ENCODE measurements at places on chromosomes 4 and X.

- peak; percentile 26 for DNase-seq
Measured at GRCh38 chr4:155758481-155759371, at the start of gene GUCY1B1. TSS of gene GUCY1B1 (plus strand) at chr4:155759021. CDS start at chr4:155759141, 120 bp downstream.

GRCh38 chr4:104492183-104492771 is 2.4 kb downstream of the CXXC4 start:
- no peak for DNase-seq

DNA sequence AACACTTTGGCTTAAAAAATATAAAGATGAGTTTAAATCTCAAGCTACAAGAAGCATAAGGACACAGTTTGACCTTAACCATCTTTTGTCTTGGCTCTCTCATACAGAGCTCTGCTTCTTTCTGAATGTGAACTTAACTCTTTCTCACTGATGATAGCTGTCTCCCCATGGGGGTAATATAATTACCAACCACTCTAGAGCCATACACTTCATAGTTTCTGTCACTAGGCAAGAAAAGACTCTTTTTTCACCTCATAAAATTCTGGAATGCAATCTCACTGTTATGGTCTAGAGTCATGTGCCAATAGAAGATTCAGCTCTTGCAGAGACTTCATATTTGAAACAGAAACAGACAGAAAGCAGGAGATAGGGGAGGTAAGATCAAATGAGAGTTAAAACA is 481.7 kb upstream of the AGA start:
- DNase-seq = no peak

DNA sequence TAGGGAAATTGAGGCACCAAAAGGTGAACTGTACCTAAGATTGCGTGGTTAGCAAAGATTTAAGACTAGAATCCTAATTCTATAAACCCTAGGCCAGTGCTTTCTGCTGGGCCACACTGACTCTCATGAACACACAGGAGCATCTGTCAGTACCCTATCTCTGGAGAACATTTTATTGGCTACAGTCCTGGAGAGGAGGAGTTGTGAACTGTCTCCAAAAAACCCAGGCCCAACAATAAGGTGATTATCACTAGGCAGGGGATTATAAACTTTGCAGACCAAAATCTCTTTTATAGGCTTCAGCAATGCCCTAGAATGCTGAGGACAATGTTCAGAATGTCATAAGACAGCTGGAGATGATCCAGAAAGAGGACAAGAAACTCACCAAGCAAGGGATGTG is 24.1 kb downstream of the OPHN1 start:
- DNase-seq = no peak

DNA sequence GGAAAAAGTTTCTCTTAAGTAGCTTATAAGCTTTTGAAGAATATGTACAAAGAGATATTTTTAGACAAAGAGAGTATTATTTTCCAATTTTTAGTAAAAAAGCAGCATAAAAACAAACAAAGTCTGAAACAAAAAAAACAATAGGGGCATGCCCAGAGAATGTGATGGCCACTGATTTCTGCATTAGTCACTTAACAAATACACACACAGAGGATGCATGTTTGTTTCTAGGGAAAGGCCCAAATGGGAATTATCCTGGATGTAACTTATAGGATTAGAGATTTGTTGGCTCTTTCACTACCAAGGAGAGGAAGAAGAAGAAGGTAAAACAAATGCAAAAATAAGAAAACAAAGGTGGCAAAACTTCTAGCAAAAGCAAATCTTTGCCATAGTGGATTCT is 95.9 kb upstream of the SCOC start:
- no peak for DNase-seq

GRCh38 chr4:81506731-81507130 is 35.0 kb upstream of the RASGEF1B start:
- DNase-seq = no peak

GRCh38 chr4:43932448-43932847 is 516.2 kb downstream of the KCTD8 start:
- DNase-seq = no peak

GRCh38 chr4:184882276-184882675 is 56.5 kb upstream of the ACSL1 start:
- DNase-seq = no peak

DNA sequence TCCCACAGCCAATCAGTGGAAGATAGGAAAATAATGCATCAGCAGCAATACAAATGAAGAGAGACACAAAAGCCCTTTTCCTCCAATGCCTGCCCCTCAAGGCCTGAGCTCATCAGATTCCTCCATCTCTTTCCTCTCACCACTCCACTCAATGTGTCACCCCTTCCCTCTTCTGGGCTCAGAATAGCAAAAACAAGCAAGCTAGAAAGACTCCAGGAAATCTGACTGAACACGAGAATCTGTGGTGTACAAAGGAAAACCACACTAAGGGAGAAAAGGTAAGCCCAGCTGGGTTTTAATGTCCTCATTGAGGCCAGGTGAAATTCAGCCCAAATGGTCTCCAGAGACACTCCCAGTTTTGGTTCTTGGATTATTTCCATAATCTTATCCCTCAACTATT is 46.3 kb downstream of the ARHGEF9 start:
- no peak for DNase-seq

- no peak for DNase-seq
Measured at GRCh38 chr4:151091047-151091446, 8.4 kb upstream of the RPS3A start.

- DNase-seq = no peak
Measured at GRCh38 chrX:39692796-39693195, 405.0 kb downstream of the BCOR start.

GRCh38 chrX:2490634-2491033 is 10.1 kb downstream of the DHRSX start:
- no peak for DNase-seq

- no peak for DNase-seq
Measured at GRCh38 chrX:134684956-134685355, 26.7 kb upstream of the PLAC1 start.

DNA sequence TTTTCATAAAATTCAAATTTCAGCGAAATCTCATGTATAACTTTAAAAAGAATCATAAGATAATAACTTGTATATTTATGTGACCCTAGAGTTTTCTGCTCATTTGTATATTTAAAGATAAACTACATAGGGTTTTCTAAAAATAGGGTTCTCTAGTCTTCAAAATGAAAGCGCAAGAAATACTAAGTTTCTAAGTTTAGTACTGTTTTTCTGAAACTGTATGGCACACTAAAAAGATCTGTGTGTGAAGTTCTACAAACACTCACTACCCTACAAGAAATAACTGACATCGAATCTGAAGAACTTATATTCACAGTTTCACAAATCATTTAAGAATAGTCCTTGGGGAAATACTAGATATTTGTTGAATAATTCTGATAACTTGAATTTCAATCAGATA is 38.7 kb upstream of the NDST4 start:
- no peak for DNase-seq

GRCh38 chr4:153433754-153434105 is 32.4 kb upstream of the TMEM131L start:
- no peak for DNase-seq

- DNase-seq = no peak
Measured at GRCh38 chr4:83413676-83414075, 41.9 kb downstream of the HELQ start.

GRCh38 chrX:16547644-16548043 is 102.3 kb upstream of the S100G start:
- DNase-seq = no peak

GRCh38 chr4:10596586-10597290 is 87.8 kb downstream of the CLNK start:
- no peak for DNase-seq

GRCh38 chr4:6172093-6172926 is 28.0 kb downstream of the JAKMIP1 start:
- DNase-seq = no peak

GRCh38 chr4:82988323-82988832 is 22.2 kb downstream of the LIN54 start:
- DNase-seq = no peak

GRCh38 chrX:17465802-17466201 is 90.8 kb downstream of the NHS start:
- no peak for DNase-seq

- DNase-seq = no peak
Measured at GRCh38 chrX:323721-324628, 5.4 kb upstream of the GTPBP6 start.

GRCh38 chrX:47180346-47180745 is 13.3 kb upstream of the UBA1 start:
- no peak for DNase-seq

DNA sequence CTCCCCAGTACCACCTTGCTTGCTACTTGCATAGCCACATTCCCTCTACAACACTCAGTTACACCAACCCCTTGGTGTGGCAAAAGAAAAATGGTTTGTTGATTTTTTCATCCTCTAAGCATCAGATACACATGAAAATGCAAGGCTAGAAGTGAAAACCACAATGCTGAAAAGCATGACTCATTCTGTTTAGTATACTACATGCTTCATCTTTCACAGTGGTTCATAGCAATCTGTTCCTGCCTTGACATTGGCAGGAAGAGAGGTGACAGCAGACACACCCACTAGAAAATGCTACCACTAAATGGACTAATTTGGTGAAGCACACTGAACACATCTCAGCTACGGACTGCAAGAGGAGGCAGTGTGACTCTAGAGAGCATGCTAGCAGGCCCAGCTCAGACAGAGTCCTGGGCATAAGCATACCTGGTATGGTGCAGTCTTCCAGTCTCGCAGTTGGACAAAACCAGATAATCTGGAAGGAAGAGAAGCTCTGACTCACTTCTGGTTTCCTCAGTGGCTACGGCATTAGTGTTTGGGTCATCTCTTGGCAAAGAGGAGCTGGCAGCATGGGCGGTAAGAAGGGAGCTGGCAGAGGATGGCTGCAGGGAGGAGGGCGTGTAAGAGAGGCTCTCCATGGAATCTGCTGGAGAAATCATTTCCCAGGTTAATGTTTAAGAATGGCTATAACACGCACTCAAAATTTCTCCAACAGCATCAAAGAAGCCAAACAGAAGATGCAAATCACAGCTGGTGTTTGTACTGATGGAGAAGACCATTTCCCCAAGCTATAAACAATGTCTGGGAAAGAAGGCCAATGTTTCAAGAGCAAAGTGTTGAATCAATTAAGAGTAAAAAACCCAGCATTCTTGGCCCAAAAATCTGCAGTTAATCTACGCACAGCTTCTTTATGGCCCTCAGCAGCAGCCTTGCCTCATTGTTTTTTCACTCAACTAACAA is 37.8 kb downstream of the GAB3 start:
- no peak for DNase-seq

GRCh38 chrX:83422836-83423235 is 85.3 kb upstream of the POU3F4 start:
- DNase-seq = no peak

- DNase-seq = no peak
Measured at GRCh38 chr4:13452927-13453579, 31.1 kb downstream of the RAB28 start.
